ENCODE measurements at places on chromosomes 1 and 21.

- DNase-seq = no peak
Observed at GRCh38 chr21:35528116-35529042, 479.3 kb upstream of the RUNX1 start.

DNA sequence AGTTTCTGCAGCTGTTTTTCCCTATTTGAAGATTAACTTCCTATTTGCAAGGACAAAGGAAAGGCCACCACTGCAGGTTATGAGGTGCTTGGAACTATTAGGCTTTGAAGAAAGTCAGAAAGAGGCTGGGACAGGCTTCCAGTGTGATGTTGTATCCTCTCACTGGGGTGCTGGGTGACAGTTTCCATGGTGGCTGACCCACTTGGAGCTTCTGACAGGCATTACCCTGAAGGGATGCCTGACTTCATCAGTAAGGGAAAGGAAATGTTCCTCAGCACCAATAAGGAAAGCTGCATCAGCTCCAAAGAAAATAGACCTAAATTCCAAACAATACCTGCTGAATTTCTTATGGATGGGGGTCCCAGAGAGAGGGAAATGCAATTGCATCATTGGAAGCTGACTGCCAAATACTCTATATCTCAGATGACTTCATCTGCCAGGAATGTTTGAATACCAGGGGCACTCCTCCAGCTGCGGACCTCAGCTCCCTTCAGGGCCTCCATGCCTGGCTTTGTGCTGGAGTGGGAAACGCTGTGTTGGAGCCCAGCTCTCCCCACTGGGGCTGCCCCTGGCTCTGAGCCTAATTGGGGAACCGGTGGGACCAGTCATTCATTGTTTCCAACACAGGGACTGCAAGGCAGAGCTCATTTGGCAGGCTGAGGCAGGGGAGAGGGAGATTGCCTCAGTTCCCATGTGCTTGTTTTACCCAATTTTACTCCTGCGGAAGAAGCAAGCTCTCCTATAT is 76.6 kb downstream of the RGL1 start:
- DNase-seq = no peak

DNA sequence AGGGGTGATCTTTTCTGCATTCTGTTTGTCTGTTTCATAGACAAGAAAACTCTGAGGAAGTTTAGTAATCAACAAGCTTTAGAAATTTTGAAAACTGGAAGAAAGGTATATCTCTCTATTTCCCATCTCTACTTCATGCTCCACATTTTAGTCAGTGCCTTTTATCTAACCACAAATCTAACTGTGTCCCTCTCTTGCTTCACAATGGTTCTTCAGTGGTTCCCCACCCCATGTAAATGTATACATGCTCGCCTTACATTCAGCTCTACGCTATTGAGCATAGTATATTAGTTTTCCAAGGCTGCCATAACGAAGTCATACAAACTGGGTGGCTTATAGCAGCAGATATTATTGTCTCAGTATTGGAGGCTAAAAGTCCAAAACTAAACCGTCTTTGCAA is 14.4 kb upstream of the SAMSN1 start:
- DNase-seq = no peak

DNA sequence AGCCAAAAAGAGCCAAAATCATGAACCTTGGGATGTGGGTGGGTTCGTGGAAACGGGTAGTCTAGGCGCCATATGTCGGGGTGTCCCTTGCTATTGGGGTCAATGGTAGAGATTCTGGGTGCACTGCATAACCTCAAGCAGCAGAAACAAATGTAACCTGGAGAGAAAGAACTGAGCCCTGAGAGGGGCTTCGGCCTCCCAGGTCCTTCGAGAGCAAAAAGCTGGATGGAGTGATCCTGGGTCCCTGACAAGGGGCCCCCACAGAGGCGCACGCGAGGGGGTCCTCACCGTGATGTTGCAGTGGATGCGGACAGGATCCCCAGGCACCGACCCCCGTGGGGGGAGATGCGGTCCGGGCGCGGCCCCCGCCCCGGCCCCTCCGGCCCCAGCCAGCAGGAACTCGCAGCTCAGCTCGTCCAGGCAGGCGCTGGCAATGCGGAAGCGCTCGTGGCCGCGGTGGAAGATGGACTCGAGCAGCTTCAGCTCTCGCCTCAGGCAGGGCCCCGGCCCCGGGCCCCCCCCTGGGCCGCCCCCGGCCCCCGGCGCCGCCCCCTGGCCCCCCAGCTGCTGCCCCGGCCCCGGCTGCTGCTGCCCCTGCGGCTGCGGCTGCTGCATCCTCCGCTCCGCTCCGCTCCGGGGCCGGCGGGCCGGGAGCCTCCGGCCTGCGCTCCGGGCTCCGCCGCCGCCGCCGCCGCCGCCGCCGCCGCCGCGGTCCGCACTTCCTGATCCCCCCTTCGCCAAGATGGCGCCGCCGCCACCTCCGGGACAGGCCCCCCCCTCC is at the start of gene UBE2Q1:
Gene UBE2Q1, minus strand, starts transcription at position 724 of the 781 bp plus-strand sequence. Its CDS starts 109 bp downstream, at position 615.
- no peak for DNase-seq

- DNase-seq = no peak
Observed at GRCh38 chr21:16343776-16344175, 614.0 kb downstream of the USP25 start.

GRCh38 chr1:201311356-201312011 is 28.2 kb downstream of the PKP1 start:
- no peak for DNase-seq

GRCh38 chr1:28812669-28813468 is 899 bp downstream of the OPRD1 start:
- DNase-seq = no peak

DNA sequence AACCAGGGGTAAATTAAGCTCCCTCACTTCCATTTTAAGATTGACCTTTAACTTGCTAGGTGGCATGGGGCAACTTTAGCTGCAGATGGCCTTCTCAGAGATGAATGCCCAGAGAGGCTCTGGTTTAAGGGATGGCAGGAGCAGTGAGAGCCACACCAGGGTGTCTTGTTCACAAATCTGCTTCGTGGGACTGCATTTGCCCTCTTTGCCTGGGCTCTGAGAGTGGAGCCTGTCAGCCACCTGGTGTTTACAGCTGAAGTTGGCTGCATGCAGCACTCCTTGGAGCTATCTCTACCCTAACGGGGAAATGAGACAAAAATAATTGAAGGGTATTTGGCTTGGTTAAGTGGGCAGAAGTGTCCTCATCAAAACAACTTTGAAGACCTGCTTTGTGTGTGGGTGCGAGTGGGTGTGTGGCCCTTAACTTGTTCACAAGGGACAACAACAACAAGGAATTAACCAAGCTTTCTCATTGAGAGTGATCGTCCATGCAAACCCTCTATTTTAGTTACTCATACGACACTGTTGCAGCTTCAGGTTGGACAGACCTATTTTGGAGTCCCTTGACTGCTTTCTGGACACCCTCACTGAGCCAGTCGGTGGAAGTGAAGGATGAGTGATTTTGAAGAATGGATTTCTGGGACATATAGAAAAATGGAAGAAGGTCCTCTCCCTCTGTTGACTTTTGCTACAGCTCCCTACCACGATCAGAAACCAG is 29.8 kb downstream of the PGM1 start:
- DNase-seq = no peak

DNA sequence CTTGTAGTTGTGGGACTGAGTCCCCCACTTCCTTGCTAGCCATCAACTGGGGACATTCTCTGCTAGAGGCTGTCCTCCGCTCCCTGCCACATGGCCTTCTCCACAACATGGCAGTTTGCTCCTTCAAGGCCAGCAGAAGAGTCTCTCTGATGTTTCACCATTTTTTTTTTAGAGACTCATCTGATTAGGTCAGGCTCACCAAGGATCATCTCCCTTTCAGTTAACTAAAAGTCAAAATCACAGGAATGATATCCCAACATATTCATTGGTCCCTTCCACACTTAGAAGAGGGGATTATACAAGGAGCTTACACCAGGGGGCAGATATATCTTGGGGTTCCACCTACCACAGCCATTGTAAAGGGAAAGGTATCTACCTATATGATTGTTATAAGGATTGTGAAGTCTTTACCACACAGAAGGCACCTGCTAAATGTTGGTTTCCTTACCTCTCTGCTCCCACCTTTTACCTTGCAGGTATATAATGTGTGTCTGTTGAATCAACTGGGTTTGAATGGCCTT is 23.3 kb downstream of the RIMKLA start:
- no peak for DNase-seq

DNA sequence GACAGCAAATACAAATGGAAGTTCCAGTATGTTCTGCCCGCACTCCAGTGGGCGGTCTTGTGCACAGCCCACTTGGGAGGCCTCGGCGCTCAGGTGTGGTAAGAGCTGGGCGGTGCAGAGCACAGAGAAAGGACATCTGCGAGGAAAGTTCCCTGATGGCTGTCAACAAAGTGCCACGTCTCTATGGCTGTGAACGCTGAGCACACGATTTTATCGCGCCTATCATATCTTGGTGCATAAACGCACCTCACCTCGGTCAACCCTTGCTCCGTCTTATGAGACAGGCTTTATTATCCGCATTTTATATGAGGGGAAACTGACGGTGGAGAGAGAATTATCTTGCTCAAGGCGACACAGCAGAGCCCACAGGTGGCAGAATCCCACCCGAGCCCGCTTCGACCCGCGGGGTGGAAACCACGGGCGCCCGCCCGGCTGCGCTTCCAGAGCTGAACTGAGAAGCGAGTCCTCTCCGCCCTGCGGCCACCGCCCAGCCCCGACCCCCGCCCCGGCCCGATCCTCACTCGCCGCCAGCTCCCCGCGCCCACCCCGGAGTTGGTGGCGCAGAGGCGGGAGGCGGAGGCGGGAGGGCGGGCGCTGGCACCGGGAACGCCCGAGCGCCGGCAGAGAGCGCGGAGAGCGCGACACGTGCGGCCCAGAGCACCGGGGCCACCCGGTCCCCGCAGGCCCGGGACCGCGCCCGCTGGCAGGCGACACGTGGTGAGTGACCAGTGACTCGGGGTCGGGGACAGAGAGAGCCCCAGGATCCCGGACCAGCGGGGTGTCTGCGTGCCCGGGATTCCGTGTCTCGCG is at the start of gene IL12RB2:
Gene IL12RB2, plus strand, starts transcription at position 623 of the 810 bp plus-strand sequence. CDS start 12,496 bp downstream, outside the sequence.
- DNase-seq = peak; percentile 36

DNA sequence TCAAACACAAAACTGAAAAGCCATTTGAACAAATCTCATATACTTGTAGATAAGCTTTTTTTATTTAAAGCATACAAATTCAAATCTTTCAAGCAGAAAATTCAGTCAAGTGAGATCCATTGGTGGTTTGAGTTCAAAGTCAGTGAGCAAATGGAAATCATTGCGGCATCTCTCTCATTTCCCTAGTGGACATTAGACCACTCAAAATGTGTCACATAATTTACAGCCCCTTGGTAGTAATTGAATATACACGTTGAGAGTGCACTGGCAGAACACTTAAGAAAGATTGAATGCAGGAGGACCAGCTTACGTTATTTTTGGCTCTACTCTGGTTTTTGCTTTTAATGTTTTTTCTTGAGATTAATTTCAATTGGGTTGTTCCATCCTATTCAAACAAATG is 633.7 kb downstream of the USP25 start:
- DNase-seq = no peak

DNA sequence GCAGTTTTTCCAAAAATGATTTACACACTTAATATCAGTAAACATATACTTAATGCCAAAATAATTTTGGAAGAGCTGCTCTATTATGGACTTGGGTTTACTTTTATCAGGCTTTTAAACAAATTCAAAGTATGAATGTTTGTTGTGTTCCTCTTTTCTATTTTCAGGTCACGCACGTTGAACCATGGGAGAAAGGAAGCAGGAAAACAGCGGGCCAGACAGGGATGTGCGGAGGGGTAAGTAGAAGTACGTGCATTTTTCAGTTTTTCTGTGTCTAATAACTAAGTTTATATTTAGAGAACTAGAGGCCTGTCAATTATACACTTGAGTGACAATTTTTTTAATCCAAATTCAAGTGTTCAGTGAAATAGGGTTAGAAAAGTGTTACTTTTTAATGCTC is 3.4 kb downstream of the PRPF38B start:
- DNase-seq = no peak

DNA sequence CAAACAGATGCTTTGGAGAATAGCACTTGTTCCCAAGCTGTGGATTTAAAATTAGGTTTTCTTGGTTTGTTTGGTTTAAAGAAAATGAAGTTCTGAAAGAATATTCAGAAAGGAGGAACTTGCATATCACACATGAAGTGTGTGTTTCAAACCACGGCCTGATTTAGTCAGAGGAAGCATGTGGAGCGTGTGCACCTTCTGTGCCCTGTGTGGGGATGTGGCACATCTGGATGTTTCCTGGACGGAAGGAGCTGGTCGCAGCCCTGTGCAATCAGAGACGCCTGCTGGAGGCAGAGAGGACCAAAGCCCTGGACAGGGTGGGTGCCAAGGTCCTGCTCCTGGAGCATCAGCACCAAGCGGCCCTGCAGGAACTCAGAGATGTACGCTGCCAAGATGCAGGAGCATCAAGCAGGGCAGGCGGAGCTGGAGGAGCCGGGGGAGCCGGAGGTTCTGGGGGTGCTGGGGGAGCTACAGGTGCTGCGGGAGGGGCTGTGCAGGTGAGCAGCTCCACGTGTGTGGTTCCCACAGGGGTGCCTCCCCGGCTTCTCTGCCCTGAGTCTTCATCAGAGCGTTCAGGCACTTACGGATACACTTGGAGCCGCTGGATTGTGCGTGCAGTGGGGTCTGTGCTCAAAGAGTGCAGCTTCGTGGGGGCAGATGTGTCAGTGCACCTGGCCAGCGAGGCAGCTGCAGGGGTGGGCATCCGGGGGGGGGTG is 45.7 kb downstream of the PCNT start:
- DNase-seq = no peak

- DNase-seq = no peak
Observed at GRCh38 chr1:66339944-66340343, 194.0 kb upstream of the SGIP1 start.

- no peak for DNase-seq
Observed at GRCh38 chr1:112904831-112905261, 51.1 kb downstream of the SLC16A1 start.

DNA sequence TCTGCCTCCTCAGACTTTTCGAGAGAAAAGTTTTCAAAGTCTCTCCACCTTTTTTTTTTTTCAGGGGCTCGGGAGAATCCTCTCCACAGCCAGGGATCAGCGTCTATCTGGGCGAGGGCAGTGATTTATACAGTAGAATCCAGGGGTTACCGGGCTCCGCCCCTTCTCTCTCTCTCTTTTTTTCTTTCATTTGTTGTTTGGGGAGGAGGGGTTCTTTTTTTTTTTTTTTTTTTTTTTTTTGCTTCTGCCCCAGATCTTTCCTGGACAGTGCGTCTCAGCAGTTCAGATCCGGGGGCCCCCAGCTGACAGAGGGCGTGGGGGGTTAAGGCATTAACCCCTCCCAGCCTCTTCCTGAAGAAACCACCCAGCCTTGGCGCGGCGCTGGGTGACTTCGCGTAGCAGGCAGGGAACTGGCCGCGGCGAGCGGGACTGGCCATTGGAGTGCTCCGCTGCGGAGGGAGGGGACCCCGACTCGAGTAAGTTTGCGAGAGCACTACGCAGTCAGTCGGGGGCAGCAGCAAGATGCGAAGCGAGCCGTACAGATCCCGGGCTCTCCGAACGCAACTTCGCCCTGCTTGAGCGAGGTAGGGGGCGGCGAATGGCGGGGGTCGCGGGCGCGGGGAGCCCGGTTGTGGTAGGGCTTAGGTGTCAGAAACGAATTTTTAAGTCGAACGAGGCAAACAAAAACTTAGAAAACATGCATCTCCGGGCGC is at the start of gene S1PR1:
Gene S1PR1, plus strand, starts transcription at position 504 of the 713 bp plus-strand sequence. CDS start 1,966 bp downstream, outside the sequence.
- DNase-seq = peak; percentile 51

DNA sequence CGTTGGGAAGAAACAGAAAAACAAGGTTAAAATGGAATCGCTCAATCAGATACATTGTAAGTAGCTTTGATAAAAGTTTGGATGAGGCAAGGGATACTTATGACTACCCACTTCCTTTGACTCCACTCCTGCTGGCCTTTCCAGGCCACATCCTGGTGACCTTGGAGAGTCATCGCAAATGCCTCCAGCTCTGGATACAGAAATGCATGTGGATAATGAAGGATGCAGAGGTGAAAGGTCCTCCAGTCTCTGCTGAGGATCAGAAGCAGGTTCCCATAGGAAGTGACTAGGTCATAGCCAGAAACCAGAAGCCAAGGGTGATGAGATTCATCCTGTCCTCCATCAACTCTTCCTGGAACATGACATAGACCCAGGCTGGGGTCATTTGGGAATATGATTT is 6.2 kb upstream of the CAMK1G start:
- no peak for DNase-seq
